ENCODE measurements at places on chromosomes 2 and 18.

- peak; percentile 5 for DNase-seq
Measured at GRCh38 chr18:28581521-28582071, 404.7 kb upstream of the CDH2 start.

DNA sequence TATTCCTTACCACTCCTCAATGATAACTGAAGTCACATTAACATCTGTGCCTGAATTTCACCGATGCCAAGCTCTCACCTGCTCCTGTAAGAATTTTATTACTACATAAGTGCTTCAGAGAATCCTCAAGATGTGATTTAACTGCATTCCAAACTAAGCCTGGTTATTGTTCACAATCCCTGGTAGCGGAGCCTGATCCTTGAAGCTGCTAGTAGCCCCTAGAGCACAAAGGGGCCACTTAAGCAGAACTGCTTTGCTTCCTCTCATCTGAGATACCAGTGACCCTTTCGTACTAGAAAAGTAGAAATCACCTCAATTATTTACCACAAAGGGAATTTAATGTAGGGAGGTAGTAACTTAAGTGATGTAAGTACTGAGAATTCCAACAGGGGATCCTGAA lies 529.6 kb downstream of the CPS1 start:
- DNase-seq, result no peak

DNA sequence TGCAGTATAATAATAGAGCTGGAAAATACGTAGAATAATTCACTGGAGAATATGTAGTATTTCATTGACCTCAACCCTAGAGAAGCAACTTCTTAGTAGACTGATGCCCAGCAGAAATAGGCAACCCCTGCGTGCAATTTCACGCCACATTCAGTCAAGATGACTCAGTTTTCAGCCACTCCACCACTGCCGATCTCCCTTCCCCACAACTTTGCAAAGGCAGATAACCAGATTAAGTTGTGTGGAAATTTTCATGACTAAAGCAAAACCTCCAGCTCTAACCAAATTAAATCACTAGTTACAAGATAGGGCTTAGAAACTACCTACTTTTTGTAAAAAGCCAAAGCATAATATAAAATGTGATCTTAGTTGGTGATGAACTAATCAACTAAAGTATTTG lies 63.3 kb upstream of the STK17B start:
- DNase-seq, result peak; percentile 52

DNA sequence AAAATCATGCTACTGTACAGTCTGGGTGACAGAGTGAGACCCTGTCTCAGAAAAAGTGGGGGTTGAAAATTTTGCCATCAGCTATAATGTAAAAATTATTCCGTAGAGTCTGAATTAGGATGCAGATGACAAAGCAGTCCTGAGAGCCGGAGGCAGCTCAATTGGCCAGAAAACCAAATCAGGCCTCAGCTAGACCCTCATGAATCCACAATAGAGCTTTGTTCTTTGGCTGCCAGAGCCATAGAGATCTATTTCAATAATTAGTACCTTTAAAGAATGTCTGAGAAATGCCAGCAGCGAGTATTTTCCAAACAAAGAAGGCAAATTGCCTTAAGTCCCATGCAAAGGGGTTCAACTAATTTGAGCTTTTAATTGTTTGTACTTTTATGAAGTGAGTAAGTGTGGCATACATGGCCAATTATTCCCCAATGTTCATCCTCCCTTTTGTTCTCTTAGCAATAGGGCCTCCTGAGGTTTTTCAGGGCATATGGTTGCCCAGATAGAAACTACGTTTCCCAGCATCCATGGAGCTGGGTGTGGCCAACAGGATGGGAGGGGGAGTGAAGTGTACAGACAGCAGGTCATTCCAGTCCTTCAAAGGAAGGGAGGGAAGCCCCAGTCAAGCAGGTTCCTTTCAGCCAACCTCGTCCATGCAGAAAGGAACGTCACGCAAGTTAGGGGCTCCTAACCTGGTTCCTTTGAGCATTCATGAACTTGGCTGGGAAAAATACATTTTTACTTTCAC lies 211.3 kb upstream of the APCDD1 start:
- no peak for DNase-seq

GRCh38 chr18:13453714-13454113 lies 235.2 kb downstream of the LDLRAD4 start:
- no peak for DNase-seq

DNA sequence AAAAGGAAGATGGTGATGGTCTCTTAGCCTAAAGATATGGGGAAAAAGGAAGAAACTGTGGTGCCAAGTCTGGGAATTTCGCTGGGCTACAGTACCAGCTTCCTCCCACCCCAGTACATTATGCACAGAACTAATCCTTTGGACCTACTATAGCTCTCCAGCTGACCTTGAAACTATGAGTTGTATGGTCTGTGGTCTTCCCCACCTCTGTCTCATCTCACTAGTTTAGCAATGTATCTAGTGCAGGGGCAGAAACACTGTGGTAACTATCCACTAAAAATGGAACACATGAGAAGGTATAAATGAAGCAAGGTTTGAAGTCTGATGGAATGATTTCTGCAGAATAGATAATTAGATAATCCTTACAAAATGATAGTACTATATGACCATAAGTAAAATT lies 190.4 kb upstream of the CCDC150 start:
- DNase-seq, result no peak

DNA sequence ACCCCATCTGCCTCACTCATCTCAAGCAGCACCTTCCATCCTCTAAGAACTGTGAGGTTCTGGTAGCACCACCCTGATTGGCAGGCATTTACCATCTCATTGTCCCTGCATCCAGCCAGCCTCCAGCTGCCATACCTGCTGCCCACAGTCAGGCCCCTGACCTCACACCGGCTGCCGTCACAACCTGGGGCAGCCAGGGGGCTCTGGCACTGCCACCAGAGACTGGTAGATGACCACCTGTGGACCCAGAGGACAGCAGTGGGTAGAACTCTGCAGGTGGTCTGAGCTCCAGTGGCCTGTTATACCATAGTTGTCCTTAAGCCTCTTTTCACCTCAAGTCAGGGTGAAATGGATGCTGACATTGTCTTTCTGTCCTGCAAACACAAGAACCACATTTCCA lies 69.4 kb downstream of the POLE4 start:
- DNase-seq, result no peak

- DNase-seq, result no peak
Measured at GRCh38 chr18:10138719-10139118, 224.9 kb downstream of the VAPA start.

DNA sequence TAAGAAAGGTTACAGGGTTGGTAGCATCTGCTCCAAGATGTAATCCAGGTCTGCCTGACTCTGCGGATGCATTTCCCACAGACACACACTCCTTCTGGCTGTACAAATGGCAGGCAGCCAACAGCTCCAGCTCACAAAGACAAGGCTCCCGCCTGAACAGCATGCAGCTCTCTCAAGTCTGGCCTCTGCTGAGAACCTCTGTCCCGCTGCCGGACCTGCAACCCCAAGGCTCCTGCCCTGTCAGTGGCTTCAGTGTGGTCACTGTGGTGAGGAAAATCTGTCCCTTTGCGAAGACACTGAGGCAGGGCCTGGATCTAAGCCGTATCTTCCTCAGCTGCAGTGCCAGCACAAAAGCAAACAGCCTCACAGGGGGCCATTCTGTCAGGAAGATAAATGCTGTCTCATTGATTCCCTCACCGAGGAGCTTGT lies 469.3 kb upstream of the MEX3C start:
- DNase-seq, result no peak

DNA sequence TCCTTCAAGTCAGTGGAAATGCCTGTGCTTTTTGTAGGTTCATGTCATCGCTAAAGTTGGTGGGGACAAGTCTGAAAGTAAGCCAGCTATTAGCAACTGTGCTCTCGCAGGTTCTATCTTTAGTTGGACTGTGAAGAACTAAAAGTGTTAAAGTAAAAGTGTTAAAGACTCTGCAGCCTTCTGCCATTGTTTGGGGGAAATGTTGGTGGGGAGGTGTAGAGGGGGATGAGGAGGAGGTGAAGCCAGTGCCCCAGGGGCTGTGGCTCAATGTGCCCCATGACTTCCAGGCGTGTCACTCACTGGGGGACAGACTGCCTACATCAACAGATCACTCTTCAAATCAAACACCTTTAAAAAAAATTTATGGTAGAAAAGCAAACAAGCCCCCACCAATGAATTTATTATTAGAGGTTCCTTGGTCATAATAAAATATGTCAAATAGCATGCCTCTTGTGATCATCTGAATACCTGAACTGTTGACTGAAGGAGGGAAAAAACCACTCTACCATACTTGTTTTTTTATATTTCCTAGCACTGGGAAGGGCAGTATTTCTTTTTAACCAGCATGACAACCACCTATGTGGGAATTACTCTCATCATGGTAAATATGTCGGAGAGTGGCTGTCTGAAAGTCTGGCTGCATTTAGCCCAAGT lies 19.3 kb downstream of the TGFA start:
- DNase-seq, result no peak

DNA sequence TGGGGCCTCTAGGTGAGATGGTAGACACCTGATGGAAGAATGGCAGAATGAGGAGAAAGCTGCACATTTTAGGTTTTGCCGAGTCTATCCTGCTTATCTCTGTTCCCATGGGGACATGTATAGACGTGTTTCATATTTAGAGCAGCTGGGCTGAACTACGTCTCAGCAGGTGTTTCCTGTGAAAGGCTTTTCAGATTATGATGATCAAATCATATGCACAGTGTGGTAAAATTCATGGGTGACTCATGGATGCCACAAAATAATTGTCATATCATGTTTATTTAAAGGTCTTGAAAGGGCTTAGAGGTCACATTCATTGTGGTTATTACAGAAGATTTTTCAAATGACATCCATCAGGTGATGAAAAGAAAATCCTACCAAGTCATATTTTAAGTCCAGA lies 90.5 kb downstream of the ICOS start:
- DNase-seq, result no peak

DNA sequence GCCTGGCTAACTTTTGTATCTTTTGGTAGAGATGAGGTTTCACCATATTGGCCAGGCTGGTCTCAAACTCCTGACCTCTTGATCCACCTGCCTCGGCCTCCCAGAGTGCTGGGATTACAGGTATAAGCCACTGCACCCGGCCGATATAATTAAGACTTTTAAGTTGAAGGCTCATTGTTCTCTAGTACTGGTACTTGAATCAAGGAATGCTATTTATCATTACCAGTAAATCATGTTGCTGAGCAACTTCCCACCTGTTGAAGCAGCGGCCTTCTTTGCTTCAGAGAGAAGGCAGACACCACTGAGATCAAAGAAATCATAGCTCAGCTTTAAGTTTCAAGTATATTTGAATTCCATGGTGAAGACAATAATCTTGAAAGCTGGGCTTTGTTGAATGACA lies 58.8 kb upstream of the TMEM163 start:
- DNase-seq, result no peak

GRCh38 chr18:26255695-26256622 lies 29.7 kb downstream of the TAF4B start:
- DNase-seq, result peak; percentile 3

- DNase-seq, result no peak
Measured at GRCh38 chr2:215277944-215278343, 33.9 kb upstream of the ATIC start.

GRCh38 chr2:82124629-82125028 lies 1820.1 kb upstream of the LRRTM1 start:
- DNase-seq, result peak; percentile 3

DNA sequence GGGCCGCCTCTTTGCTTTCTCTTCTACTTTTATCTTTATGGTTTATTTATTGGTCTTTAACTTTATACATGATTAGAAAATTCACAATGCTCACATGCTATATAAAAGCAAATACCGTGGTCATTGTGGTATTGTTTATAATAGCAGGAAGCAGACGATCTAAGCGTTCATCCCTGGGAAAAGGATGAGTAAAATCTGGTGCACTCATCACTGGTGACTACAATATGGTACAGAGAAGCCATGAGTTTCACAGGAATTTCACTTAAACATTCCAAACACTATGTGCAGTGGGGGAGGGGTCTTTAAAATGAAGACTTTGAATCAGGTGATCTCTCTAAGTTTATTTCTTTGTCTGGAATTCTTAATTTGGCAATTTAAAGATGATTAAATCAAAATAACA lies 97.9 kb downstream of the SCN3A start:
- DNase-seq, result no peak
